Pancreas (tissue), 10 donors: ENCODE measurements at places on chromosomes 13 and 19. TPM values are rescaled to one million over a fixed set of nuclear protein-coding genes. Genes with fewer than 3 reads are reported as not detected.

DNA sequence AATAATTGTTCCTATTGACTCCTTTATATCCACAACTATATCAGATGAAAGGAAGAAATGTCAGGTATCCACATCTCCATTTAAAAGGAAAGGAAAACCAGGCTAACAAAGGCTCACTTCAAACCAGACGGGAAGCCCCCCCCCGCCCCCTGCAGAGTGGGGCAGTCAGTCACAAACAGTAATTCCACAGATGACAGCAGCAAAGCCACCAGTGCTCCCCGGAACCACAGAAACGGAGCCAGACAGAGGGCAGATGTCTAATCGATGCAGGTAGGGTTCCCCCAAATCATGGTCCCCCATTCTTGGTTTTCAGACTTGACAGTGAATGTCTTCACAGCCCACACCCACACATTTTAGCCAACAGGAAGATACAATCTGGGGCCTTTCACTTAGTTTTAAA is 100.8 kb downstream of the STK24 start:
- no peak for DNase-seq

FPR1 gene
- 3.5 TPM for total RNA-seq

GRCh38 chr13:65783383-65783782 is 1446.8 kb downstream of the PCDH9 start:
- DNase-seq, result no peak

TBXA2R gene
- total RNA-seq, result 0.42 TPM

LILRB4 gene
- 3.1 TPM for total RNA-seq

FAM216B gene
- not detected for total RNA-seq

- no peak for DNase-seq
These were observed 14.0 kb downstream of the AKAP8L start for GRCh38 chr19:15404780-15405211.

CALR3 gene
- not detected for total RNA-seq

ZNF677 gene
- 6.2 TPM for total RNA-seq

- DNase-seq, result no peak
These were observed 18.6 kb upstream of the EHD2 start for GRCh38 chr19:47694466-47695273.

TGDS gene
- total RNA-seq, result 4.8 TPM

GSX1 gene
- total RNA-seq, result not detected

CEACAM16 gene
- 0.16 TPM for total RNA-seq

ZNF8 gene
- total RNA-seq, result 1.9 TPM

- DNase-seq, result no peak
These were observed 17.4 kb downstream of the GPR183 start for GRCh38 chr13:99289674-99290337.

DNA sequence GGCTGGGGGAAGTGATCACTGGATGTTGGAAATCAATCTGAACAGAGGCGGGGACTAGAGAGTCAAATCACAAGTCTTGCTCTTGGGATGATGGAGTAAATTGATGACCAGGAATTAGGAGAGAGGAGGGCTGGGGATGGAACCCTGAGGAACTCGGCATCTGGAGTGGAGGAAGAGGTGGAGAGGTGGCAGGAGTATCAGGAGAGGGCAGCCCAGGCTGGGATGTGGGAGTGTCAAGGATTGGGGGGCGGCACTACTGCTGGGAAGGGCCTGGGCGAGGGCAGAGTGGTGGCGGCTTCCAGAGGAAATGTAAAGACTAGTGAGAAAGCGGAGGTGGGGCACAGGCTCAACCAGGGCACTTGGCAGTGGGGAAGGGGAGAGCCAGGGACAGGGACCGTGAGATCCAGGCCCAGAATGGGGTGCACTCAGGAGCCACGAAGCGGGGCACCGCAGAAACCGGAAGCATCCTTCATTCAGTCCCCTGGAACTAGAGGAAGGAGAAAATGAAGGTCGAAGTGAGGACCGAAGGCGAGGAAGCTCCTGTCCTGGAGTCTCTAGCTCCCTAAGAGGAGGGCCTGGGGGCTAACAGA is 81.2 kb upstream of the GPR183 start:
- DNase-seq, result no peak
